Karpas-422 (cell line): ENCODE measurements at places on chromosomes 6 and 20. TPM values are rescaled to one million over a fixed set of nuclear protein-coding genes. Genes with fewer than 3 reads are reported as not detected.

HSPA1L gene
- total RNA-seq: 0.72 TPM in 1 of 2 replicates, not detected in the other

DNA sequence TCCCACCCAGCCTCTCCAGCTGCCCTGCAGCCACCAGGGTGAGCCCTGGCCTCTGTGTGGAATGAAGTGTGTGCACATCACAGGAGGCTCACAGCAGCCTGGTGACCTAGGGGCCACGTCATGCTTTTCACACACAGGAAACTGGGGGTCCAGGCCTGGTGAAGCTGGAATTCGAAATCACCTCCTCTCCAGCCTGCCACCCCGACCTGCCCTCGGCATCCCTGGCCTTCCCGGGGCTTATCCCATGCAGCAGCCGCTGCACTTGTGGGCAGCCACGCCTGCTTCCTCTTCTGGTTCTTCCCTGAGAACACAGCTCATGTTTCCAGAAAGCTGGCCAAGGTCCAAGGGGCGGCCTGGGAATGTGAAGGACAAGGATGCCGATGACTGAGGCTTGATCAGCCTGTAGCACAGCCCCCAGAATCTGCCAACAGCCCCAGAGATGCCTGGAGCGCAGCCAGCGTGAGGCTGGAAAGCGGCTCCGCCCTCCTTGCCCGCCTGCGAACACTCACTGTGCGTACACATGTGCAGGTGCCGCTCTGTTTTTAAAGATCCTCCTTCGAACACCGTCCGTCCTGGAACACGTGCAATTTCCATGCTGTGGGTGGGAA is 4.2 kb upstream of the NTSR1 start:
- no peaks in the 10 kb centered on the region for H3K36me3 ChIP-seq
- H3K27me3 ChIP-seq: no peaks in the 10 kb centered on the region
- no peak for DNase-seq

DNA sequence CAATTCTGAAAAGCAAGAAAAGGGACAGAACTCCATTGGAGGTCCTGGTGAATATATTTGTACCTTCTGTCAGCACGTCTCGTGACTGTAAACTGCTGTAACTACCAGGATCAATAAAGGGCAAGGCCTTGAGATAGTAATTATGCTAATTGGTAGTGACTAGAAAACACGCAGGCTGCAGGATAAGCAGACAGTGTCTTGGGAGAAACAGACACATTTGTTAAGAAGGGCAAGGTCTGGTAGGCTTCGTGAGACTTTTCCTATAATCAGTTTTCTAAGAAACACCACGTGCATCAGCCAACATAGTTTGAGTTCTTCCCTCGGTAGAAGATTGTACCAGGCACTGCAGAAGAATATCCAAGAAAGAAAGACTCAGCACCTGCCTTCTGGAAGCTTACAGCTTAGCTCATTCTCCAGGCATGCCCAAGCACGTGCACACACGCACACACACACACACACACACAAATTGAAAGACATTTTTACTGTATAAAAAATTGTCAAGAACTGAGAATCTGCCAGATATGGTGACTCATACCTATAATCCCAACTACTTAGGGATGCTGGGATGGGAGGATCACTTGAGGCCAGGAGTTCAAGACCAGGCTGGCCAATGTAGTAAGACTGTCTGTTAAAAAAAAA is 167.0 kb upstream of the SASH1 start:
- no peak overlapping the region for H3K27ac ChIP-seq
- H3K36me3 ChIP-seq: no peaks in the 10 kb centered on the region
- no peak overlapping the region for H3K4me3 ChIP-seq
- H3K27me3 ChIP-seq: no peaks in the 10 kb centered on the region
- H3K4me1 ChIP-seq: no peaks in the 10 kb centered on the region

CLPSL1 gene
- total RNA-seq: not detected in 2 replicates

GRCh38 chr6:3383525-3383924 is 73.3 kb downstream of the SLC22A23 start:
- no peaks in the 10 kb centered on the region for H3K27me3 ChIP-seq
- H3K36me3 ChIP-seq: no peaks in the 10 kb centered on the region
- no peak overlapping the region for H3K4me3 ChIP-seq
- DNase-seq: no peak
- no peaks in the 10 kb centered on the region for H3K4me1 ChIP-seq

OR2H2 gene
- total RNA-seq: not detected in 2 replicates

BRPF3 gene
- total RNA-seq: 10.3 and 16.2 TPM in 2 replicates

DNA sequence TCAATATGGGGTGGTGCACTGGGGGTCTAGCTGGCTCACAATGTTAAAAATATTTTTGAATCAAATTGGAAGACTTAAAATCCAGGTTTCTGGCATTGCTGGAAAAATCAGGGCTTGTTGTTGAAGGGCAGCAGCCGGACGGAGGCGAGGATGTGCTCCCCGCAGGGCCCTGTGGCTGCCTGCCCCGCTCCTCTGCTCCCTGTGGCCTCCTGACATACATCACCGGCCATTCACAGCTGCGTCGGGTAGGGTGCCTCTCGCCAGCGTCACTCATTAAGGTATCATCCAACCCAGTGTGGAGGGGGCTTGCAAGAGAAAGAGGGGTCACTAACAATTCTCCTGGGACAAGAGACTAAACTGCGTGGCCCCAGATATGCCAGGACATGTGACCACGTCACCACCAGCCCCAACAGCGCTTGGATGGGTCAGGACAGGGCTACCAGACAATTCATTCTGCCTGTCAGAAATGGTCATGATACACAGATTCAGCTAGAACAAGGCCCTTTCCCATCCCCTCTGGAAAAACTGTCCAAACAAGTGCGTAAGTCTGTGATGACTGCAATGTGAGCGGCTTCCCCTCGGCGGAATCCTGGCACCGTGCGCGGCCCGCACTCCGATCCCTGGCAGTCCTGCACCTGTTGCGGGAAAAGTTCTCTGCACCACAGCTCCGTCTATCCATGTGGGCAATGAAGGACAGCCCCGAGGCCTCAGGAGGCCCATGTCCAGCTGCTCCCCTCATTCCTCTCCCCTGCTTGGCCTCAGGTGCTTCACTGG is 12.0 kb downstream of the GATA5 start:
- no peaks in the 10 kb centered on the region for H3K36me3 ChIP-seq
- no peak overlapping the region for H3K27ac ChIP-seq
- H3K4me1 ChIP-seq: no peaks in the 10 kb centered on the region
- DNase-seq: no peak

DNA sequence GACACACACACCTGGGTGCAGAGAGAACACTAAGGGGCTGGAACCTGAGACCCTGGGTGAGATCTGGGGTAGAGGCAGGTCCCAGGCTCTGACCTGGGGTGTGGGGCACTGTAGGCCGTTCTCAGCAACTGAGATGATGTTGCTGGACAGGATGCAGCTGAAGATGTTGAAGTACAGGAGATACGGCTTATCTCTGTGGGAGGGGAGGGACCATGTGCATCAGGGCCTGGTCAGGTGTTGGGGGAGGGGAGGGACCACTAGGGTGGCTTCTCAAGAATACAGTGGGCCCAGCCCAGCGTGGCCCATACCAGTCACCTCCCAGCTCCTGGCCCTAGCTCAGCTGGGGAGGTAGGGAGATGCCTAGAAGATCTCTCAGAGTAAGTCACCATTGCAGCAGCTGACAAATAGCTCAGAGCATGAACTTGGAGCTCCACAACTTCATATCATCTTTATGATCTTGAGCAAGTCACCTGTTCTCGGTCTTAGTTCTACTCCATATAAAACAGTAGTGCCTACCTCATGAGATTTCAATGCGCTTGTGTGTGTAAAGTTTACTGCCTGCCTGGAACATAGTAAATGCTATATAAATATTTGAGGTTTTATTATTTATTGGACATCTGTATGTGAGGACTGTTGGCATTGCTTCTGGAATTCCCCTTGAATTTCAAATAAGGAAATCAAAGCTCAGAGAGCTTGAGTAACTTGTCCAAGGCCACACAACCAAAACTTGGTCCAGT is 3.8 kb downstream of the SLC44A4 start:
- no peak overlapping the region for H3K4me3 ChIP-seq
- H3K27me3 ChIP-seq: no peaks in the 10 kb centered on the region
- no peak overlapping the region for H3K27ac ChIP-seq
- no peaks in the 10 kb centered on the region for H3K4me1 ChIP-seq

DNA sequence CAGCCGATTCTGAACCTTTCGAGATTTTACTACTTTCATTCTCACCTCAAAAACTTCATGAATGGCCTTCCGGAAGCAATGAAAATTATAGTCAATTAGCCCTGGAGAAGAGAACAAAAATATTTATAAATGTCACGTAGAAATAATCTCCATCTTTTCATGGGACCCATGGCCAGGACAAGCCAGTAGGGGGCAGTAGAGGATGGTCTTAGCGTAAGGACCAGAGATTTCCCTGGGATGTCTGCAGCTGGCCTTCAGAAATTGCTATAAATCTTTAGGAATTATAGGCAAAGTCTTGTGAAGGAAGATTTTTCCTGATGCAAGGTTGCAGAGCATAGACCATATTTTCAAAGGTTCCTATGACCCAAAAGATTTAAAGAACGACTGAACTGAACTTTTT is 15.6 kb upstream of the UBE2J1 start:
- H3K4me1 ChIP-seq: no peaks in the 10 kb centered on the region
- no peaks in the 10 kb centered on the region for H3K36me3 ChIP-seq
- H3K27me3 ChIP-seq: no peaks in the 10 kb centered on the region

VSTM2L gene
- total RNA-seq: 0.14 TPM in 1 of 2 replicates, not detected in the other

GRCh38 chr6:115863211-115863610 is 197.5 kb downstream of the FRK start:
- no peak overlapping the region for H3K4me3 ChIP-seq
- H3K36me3 ChIP-seq: no peaks in the 10 kb centered on the region
- no peaks in the 10 kb centered on the region for H3K4me1 ChIP-seq
- no peak overlapping the region for H3K27ac ChIP-seq
- DNase-seq: no peak
- no peaks in the 10 kb centered on the region for H3K27me3 ChIP-seq

RIN2 gene
- 1.7 and 3.3 TPM in 2 replicates for total RNA-seq

MOXD1 gene
- total RNA-seq: not detected in 2 replicates

DNA sequence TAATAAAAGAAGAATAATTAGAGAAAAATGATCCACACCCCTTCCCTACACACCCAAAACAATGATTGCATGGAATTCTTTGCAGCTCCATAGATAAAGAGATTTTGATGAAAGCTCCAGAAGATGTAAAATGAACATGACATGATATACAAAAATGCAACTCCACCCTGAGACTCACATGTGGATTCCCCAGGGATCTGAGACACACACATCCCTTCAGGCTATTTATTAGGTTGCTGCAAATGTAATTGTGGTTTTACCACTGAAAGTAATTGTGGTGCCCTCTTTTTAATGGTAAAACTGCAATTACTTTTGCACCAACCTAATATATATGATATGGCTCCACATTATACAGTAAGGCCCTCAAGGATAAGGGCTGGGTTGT is 40.4 kb upstream of the TBC1D7 start:
- H3K4me3 ChIP-seq: no peak overlapping the region
- peak overlapping the region; percentile 84 for H3K27ac ChIP-seq
- peak; percentile 63 for DNase-seq
- H3K4me1 ChIP-seq: peaks cover 68% of the 10 kb centered on the region
- no peaks in the 10 kb centered on the region for H3K27me3 ChIP-seq

- H3K27ac ChIP-seq: no peak overlapping the region
- H3K27me3 ChIP-seq: no peaks in the 10 kb centered on the region
- no peak overlapping the region for H3K4me3 ChIP-seq
- no peaks in the 10 kb centered on the region for H3K36me3 ChIP-seq
- no peaks in the 10 kb centered on the region for H3K4me1 ChIP-seq
Observed at GRCh38 chr6:123830120-123830519, 26.5 kb downstream of the NKAIN2 start.

POPDC3 gene
- not detected in 2 replicates for total RNA-seq

TRIM15 gene
- total RNA-seq: not detected in 2 replicates

DNA sequence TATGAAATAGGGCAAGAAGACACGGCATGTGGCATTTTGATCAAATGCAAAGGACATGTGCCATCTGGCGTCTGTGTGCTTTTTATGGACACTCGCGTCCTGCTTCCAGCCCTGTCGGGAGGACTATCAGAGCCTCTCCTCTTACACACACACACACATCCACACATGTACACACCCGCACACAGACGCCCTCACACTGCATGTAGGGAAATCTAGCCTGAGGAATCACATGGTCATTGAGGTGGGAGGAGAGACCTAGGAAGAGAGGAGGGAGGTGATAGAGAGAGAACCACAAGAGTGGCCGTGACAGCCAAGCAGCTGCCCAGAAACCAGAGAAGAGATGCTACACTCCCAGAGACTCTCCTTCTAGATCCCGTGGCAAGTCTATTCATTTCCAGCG is 105.9 kb upstream of the CDYL start:
- H3K27me3 ChIP-seq: no peaks in the 10 kb centered on the region
- H3K27ac ChIP-seq: no peak overlapping the region
- no peak overlapping the region for H3K4me3 ChIP-seq
- H3K4me1 ChIP-seq: no peaks in the 10 kb centered on the region

FAM110A gene
- 0.89 and 3.1 TPM in 2 replicates for total RNA-seq

GRCh38 chr6:168838037-168838399 is 397.0 kb downstream of the SMOC2 start:
- no peak for DNase-seq
- no peaks in the 10 kb centered on the region for H3K36me3 ChIP-seq
- no peaks in the 10 kb centered on the region for H3K27me3 ChIP-seq

SMLR1 gene
- not detected in 2 replicates for total RNA-seq

FOXO3 gene
- total RNA-seq: 5.5 and 10.5 TPM in 2 replicates

- H3K4me1 ChIP-seq: no peaks in the 10 kb centered on the region
- H3K27ac ChIP-seq: no peak overlapping the region
- DNase-seq: no peak
Observed at GRCh38 chr6:27283279-27283678, 28.8 kb downstream of the POM121L2 start.

DNA sequence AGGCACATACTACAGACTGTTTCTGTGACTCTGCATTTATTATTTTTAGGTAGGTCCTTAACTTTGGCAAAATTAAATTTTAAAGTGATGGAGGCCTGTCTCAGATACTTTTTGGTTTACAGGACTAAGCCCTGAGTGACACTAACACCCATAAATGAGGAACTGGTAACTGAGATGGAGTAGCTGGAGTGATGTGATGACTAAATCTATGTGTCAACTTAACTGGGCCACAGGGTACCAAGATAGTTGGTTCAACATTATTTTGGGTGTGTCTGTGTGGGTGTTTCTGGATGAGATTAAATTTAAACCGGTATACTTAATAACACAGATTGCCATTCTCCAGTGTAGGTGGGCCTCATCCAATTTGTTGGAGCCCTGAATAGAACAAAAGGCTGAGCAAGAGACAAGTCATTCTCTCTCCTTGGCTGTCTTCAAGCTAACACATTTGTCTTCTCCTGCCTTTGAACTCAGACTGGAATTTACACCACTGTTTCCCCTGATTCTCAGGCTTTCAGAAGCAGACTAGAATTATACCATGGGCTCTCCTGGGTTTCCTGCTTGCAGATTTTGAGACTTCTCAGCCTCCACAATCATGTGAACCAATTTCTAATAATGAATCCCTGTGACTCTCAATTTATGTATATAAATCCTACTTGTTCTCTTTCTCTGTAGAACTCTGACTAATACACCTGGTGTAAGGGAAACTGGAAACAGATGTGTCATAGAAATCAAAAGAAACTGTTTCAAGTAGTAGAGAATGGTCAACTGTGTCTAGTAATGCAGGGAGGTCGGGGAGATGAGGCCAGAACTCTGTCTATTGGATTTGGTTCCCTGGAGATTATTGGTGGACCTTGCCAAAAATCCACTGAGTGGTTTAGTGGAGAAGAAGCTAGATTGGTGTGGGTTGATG is 579.2 kb downstream of the EPM2A start:
- no peaks in the 10 kb centered on the region for H3K4me1 ChIP-seq
- H3K36me3 ChIP-seq: no peaks in the 10 kb centered on the region
- H3K27ac ChIP-seq: no peak overlapping the region
- no peaks in the 10 kb centered on the region for H3K27me3 ChIP-seq
